Esophagus squamous epithelium (tissue), 5 donors: ENCODE measurements at places on chromosomes 6 and 20. TPM values are rescaled to one million over a fixed set of nuclear protein-coding genes. Genes with fewer than 3 reads are reported as not detected.

DNA sequence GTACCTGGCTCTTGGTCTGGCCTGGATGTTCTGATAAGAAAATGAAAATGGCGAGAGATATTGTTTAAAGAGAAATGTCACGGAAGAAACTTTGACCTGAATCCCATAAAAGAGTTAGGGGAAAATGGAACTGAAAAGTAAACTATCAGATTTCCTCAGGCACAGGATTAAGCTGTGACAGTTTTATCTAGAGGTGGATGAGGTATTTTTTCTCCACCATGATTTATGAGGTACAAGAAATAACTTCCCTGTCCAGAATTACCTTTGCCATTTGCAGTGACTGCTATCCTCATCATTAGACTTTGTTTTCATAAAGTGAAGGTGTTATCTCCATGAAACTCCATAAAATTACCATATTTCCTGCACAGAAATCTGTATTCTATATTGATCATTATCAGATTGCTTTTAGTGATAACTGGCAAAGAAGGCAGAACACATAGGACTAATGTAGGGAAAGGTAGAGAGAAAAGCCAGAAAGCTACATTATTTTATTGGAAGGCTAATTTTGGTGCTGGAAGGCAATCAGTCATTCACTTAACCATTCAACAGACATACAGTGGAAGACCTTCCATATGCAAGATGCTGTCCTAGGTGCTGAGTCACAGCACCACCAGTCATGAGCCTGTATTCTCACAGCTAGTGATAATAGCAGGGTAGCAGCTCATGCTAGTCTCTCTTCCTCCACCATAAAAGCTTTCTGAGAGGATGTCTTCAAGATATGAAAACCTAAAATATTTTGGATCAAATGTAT, 427.3 kb upstream of the CITED2 start:
- no peaks in the 10 kb centered on the region for H3K36me3 ChIP-seq
- H3K27ac ChIP-seq: no peak overlapping the region
- no peak for DNase-seq
- no peaks in the 10 kb centered on the region for H3K27me3 ChIP-seq

DNA sequence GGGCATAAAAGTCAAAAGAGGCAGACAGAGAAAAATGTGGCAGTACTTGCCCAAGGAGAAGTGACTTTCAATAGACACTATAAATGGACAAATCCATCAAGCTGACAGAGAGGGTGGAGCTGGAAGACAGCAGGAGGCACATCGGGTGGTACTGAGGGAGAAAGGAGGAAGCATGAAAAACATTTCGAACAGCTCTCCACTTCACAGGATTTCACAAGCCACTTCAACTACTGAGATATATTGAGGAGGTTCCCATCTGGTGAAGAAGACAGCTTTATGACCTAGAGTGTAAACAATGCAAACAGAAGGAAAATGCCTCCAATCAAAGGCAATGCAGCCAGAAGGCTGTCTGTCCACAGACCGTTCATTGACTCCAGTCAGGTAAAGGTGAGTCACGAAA, 259.4 kb upstream of the ECI2 start:
- H3K4me1 ChIP-seq: no peaks in the 10 kb centered on the region
- no peak overlapping the region for H3K27ac ChIP-seq
- no peaks in the 10 kb centered on the region for H3K36me3 ChIP-seq
- no peaks in the 10 kb centered on the region for H3K27me3 ChIP-seq
- no peak overlapping the region for H3K4me3 ChIP-seq

GRCh38 chr6:41605649-41606048, 32.6 kb upstream of the MDFI start:
- H3K27ac ChIP-seq: no peak overlapping the region
- peaks cover 12% of the 10 kb centered on the region for H3K4me1 ChIP-seq
- no peaks in the 10 kb centered on the region for H3K36me3 ChIP-seq

GRCh38 chr6:37481711-37482605, 17.7 kb downstream of the CCDC167 start:
- no peak for DNase-seq
- H3K27me3 ChIP-seq: no peaks in the 10 kb centered on the region
- H3K36me3 ChIP-seq: peaks cover 85% of the 10 kb centered on the region
- no peak overlapping the region for H3K27ac ChIP-seq
- H3K4me3 ChIP-seq: no peak overlapping the region
- H3K4me1 ChIP-seq: peaks cover 3% of the 10 kb centered on the region

DNA sequence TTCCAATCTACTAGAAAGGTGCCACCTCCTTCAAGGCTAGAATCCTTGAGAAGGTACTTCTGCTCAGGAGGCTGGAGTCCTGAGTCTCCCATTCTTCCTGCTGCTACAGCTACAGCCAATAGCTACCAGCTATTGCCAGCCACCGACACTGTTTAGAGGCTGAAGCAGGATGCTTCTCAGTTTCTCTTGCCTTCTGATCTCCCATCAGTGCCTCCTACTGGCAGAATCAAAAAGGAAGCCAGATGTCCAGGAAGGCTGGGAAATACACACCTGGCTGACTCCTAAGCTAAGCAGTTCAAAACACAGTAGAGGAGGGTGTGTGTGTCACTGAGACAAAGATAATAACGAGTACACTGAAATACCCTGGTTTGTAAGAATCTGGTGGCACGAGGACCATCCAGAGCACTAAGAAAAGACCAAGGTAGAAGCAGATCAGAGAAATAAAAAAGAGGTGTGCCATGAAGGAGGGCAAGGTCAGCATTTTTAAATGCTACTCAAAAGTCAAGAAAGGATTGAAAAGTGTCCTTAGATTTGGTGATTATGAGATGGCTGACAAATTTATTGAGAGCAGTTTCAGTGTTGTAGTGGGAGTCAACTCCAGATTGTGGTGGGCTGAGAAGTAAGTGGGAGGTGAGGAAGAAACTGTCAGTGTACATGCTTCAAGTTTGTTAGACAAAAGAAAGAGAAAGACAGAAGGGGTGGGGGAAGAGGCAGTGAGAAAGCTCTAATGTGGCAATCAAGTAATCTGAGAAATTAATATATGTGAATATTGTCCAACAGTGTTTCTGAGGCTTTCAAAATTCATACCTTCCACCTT, 2.3 kb upstream of the HLA-DMA start:
- H3K4me1 ChIP-seq: no peaks in the 10 kb centered on the region
- DNase-seq: no peak
- H3K4me3 ChIP-seq: no peak overlapping the region
- H3K36me3 ChIP-seq: no peaks in the 10 kb centered on the region
- no peaks in the 10 kb centered on the region for H3K27me3 ChIP-seq
- H3K27ac ChIP-seq: no peak overlapping the region

GRCh38 chr6:104969785-104970581, 13.1 kb downstream of the LIN28B start:
- H3K27ac ChIP-seq: no peak overlapping the region
- no peaks in the 10 kb centered on the region for H3K4me1 ChIP-seq
- no peak for DNase-seq
- H3K4me3 ChIP-seq: no peak overlapping the region
- no peaks in the 10 kb centered on the region for H3K27me3 ChIP-seq

RSPH9 gene
- not detected for total RNA-seq
